COR-L47 (cell line): ENCODE measurements at places on chromosomes 11 and 22.

DNA sequence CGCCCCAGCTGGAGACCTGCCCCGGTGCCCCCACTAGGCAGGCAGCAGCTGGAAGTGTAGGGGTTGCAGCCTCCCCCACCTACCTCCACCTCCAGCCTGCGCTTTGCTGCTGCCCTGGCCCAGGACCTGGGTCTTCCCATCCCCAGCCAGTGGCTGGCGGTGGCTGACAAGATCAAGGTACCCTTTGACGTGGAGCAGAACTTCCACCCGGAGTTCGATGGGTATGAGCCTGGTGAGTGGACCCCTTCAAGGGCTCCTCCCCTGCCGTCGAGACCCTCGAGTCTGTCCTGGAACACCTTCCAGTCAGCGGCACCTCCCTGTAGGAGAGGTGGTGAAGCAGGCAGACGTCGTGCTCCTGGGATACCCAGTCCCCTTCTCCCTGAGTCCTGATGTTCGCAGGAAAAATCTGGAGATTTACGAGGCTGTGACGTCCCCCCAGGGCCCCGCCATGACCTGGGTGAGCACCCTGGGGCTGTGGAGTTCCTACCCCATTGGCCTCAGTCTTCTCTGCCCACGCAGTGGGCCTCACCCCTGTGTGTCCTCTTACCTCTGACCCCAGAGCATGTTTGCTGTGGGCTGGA lies 4.4 kb downstream of the PGGHG start:
- no peak for DNase-seq

- no peak for DNase-seq
Observed at GRCh38 chr11:2685051-2685450, 14.7 kb downstream of the KCNQ1OT1 start.

GRCh38 chr11:44567876-44568256 lies 2.4 kb downstream of the CD82 start:
- no peak for DNase-seq

- DNase-seq, result no peak
Observed at GRCh38 chr11:8101421-8101820, 20.4 kb downstream of the TUB start.

DNA sequence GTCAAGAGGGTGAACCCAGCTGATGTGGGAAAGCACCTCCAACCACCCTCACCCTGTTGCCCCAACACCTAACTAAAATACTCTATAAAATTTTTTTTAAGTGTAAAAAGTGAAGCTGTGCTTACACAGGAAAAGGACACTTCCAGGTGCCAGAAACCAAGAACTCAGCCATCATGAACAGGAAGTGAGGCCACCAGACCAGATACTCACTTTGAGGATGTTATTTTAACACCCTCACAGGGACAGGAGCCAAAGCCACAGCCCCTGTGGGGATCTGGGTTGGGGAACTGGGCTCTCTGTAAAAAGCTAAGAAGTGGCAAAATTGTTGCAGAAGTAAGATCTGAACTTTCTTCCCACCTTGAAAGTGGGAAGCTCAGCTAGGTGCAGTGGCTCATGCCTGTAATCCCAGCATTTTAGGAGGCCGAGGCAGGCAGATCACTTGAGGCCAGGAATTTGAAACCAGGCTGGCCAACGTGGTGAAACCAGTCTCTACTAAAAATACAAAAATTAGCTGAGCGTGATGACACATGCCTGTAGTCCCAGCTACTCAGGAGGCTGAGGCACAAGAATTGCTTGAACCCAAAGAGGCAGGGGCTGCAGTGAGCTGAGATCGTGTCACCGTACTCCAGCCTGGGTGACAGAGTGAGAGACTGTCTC lies 3.8 kb downstream of the RSPH14 start:
- no peak for DNase-seq

- DNase-seq, result no peak
Observed at GRCh38 chr11:72535194-72535547, 100.8 kb upstream of the CLPB start.
